ENCODE measurements at places on chromosomes 6 and 20. TPM values are rescaled to one million over a fixed set of nuclear protein-coding genes. Genes with fewer than 3 reads are reported as not detected.

DNA sequence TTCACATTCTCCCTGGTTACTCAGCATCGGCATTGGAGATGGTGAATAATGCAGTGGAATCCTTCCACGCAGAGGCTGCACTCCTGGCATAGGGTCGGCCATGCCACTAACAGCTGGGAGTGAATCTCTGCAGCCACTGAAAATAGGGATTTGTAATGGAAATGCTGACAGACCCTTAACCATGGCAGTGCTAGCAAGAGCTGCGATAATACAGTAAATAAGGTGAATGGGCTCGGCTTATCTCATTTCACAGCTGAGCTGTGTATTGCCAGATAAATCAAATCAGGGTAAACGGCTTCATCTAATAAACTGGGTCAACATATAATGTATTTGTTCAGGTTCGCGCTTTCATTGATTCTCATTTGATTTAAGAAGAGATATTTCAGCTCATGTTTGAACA, 156.8 kb downstream of the SLC35B3 start:
- DNase-seq = no peak

GRCh38 chr6:114941078-114941477, 598.3 kb upstream of the HS3ST5 start:
- DNase-seq = no peak

DNA sequence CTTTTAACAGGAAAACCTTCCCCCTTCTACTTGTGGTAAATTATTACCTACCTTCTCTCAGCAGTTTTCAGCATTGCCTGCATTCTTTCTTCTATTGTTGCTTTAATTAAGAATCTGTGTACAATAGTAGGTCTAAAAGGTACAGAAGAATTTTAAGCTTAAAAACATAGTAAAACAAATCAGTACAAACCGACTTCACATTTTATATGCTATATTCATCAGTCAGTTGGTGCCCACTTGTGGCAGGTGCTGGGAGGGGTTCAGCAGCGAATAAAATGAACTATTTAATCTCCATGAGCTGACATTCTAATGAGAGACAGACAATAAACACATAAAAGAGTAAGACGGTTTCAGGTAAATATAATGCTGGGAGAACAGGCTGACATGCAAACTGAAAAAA, 73.4 kb upstream of the FBXO30 start:
- DNase-seq = peak; percentile 20

The MYL9 gene
- 1,284 TPM for total RNA-seq

GRCh38 chr20:1015181-1015580, 13.1 kb upstream of the RSPO4 start:
- no peak for DNase-seq

The MDFI gene
- not detected for total RNA-seq

DNA sequence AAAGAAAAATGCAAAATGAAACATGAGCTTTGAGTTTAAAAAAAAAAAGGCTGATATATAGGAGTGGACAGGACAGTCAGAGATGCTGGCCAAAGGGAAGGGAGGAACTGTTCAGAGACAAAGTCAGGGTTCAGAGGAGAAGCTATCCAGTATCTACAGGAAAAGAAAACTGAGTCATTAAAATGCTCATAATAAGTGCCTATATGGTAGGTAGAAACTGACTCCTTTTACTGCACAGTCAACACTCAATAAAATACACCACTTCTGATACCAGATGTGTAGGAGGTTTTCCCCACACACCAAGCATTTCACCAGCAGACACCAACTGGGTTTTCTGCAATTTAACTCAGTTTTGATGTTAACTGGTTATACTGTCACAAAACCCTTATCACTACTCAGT, 32.9 kb downstream of the FRK start:
- no peak for DNase-seq

DNA sequence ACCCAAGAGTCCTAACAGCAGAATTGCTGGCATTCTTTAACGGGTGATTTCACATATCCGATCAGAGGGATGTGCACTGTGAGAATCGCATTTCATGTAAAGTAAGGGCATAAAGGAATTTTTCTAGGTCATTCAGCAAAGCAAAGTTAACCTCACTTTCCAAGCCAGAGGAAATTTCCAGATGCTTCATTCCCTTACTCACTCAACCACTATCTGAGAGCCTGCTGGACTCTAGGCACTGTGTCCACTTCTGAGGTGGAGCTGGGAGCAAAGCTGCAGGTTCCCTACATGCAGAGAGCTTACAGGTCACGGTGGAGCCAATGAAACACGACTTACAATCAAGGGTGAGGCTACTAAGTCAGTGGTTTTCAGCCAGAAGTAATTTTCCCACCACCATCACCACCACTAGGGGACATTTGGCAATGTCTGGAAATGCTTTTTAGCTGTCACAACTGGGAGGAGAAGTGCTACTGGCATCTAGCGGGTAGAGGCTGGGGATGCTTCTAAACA, 34.5 kb upstream of the TSHZ2 start:
- no peak for DNase-seq

The ARHGAP40 gene
- total RNA-seq = 0.50 TPM

GRCh38 chr6:115594891-115595290, 465.8 kb downstream of the FRK start:
- no peak for DNase-seq

- DNase-seq = no peak
Measured at GRCh38 chr20:56861590-56861989, 232.5 kb downstream of the TFAP2C start.

DNA sequence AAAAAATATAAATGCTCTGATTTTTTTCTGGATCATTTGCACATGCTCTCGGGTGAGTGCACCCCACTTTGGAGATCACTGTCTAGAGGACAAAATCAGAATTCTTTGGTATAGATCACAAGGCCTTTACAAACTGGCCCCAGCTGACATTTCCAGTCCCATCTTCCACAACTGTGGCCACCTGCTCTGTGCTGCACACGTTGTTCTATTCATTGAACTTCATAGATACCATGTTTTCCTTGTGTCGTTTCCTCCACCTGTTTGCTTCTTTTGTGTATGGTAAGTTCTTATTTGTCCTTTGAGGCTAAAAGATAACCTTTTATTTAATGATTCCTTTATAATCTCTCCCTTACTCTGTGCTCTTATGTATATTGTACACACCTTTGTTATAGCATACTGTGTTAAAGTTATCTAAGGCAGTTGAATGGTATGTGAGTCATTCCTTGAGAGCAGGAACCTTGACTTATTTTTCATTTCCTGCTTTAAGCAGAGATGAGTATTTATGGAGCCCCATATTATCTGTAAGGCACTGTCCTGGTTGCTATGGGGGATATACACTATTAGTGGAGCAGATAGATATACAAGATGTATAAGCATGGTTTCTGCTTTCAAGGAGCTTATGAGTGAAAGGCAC, 12.0 kb upstream of the SLC17A5 start:
- DNase-seq = no peak

DNA sequence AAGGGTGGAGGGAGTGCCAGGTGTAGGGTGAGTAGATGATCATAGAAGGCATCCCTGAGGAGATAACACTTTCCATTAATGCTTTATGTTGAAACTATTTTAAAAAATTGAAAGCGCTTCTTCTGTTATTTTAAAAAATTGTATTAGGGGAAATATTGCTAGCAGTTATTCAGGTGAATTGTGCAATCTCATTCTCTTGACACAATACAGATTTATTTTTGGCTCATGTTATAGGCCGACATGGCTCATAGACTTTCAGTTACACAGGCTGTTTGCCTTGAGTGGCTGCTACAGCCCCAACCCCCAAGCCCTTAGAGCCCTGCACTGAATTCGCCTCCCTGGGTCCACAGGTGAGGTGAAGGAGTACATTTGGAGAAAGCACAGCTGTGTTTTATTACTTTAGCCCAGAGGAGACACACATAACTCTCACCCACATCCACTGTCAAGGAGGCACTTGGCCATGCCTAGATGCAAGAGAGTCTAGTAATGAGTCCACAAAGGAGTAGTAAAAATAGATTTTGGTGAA, 228.2 kb downstream of the RFPL4B start:
- no peak for DNase-seq

The TENT5A gene
- 63.5 TPM for total RNA-seq

DNA sequence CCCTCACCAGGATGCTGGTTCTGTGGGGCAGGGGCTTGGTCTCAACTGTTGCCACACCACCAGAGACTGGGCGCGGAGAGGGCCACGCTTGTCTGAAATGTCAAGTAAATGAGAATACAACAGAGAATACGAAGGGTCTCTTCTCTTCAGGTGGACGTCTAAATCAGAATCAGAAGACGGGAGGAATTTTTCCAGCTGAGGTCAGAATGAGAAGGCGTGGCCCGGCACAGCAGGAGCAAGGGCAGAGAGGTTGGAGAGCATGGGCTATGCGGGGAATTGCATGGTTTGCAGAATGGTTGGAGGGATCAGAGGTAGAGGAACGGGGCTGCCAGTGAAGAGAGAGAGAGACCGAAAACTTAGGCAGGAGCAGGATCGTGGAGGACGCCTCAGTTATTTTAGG, 337.9 kb downstream of the QKI start:
- no peak for DNase-seq

DNA sequence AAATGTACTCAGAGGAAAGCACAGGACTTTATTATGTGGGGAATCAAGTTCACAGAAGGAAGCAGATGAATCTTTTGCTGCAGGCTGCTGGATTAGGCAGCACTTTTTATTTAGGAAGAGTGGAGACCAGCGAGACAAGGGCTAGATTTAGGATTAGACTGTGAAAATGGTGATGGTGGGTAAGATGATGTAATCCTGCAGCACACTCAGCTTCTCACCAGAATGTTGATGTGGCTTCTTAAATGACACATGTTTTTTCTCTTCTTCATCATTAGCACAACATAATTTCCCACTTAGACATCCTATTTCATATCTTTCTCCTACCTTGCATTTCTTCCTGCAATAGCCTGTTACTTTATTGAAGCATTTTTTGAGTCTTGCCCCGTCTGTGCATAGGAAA, 1.8 kb downstream of the DEFB128 start:
- DNase-seq = no peak

The COL11A2 gene
- 0.39 TPM for total RNA-seq

GRCh38 chr6:95660544-95660943, 83.2 kb downstream of the MANEA start:
- DNase-seq = no peak

The OTOR gene
- total RNA-seq = not detected

DNA sequence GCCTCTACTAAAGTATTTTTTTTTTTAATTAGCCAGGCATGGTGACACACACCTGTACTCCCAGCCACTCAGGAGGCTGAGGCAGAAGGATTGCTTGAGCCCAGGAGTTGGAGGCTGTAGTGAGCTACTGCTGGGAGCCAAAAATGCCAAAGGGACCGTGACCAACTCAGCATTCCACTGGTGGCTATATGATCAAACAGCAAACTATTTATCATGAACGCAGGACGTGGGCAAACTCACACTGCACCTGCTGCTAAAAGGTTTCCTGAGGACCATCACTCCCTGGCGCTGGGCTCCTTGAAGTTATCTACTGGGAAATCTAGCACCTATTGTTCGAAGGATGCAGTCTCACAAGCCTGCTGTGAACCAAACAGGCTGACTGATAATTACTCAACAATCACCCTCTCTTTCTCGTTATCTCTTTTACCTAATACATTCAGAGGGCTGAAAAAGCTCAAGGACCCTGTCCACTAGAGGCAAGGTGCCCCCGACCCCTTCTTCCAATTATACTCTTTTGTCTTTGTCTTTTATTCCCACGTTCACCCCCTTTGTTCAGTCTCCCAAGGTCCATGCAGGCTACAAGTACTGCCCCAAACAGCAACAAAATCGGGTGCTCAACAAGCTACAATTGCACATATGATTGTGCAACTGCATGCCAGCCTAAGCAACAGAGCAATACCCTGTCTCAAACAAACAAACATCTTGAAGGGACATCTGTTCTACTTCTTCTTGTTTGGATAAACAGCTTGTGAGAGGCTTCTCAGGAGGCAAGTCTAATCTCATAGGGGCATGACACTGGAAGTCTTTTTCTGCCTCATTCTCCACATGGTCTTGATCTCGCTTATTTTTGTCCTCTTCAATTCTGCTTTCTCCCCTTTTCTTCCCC, 47.7 kb upstream of the PLN start:
- DNase-seq = no peak

The ATF6B gene
- total RNA-seq = 87.3 TPM

DNA sequence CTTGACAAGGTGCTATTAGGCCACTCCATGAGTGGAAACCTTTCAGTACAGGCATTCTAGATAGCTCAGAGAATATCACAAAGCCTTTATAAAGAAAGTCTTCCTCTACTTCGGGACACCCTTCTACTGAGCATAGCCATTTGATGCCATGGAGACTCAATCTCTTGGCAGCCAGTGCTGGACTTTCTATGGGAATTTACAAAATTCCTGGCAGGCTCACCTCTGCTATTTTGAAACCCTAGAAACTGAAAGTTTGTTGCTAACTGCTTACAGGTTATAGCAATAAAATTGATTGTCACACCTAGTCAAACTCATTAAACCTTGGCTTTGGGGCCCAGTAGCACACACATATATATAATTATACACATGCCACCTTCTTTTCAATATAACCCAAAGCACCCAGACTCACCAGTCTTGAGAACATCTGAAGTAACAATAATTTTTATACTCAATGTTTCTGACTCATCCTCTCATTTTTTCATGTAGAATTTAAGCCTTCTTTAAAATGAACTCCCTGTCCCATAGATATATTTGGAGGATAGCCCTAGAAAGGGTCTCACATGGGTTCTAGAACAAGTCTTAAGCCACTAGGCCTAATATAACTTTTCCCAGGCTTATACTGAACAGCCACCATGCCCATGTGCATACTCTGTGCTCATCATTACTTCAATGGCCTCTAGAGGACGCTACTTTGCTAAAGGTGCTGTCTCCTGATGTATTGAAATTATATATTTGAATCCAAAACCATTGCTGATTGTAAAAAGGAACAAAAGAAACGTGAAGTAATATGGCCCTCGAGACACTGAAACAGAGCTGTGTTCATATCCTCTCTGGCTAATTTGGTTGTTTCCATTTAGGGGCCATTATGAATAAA, 368.1 kb upstream of the MARCKS start:
- DNase-seq = no peak

The GJA10 gene
- total RNA-seq = not detected

The SMAP1 gene
- 11.0 TPM for total RNA-seq

The RAD21L1 gene
- total RNA-seq = 0.85 TPM

The OXT gene
- not detected for total RNA-seq

The BEND6 gene
- total RNA-seq = 8.3 TPM

DNA sequence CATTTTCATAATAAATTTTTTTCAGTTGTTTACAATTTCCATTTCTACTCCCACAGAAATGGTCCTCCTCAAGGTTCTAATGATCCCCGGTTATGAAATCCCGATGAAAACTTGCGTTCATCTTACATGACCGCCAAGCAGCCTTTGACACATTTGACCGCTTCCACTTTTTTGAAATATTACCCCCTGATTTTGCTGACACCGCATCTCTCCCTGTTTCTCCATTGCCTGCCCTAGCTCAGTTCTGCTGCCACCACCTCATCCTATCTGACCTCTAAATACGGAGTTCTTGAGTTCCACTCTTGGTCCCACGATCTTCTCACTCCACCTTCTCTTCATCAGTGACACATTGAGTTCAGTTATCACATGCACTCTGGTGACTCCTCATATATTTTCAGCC, 74.1 kb downstream of the SLC35B3 start:
- DNase-seq = no peak

GRCh38 chr20:20761301-20761700, 48.9 kb upstream of the RALGAPA2 start:
- no peak for DNase-seq

The ZNF391 gene
- total RNA-seq = 0.54 TPM

The BANF2 gene
- not detected for total RNA-seq

Data from HFFc6 (cell line).